ENCODE measurements at places on chromosomes 16 and 17.

DNA sequence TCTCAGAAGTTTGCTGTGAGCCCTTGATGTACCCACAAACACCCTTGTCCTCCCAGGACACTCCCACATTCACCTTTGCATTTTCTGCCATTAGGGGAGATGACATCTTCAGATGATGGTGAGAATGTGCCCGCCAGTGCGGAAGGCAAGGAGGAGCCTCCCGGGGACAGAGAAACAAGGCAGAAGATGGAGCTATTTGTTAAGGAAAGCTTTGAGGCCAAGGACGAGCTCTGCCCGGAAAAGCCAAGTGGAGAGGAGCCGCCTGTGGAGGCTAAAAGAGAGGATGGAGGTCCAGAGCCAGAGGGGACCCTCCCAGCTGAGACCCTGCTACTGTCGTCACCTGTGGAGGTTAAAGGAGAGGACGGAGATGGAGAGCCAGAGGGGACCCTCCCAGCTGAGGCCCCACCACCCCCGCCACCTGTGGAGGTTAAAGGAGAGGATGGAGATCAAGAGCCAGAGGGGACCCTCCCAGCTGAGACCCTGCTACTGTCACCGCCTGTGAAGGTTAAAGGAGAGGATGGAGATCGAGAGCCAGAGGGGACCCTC is 17.0 kb downstream of the TAF1C start:
- no peak for DNase-seq

- no peak for DNase-seq
These were observed 37.7 kb downstream of the XYLT1 start for GRCh38 chr16:17432901-17433576.

DNA sequence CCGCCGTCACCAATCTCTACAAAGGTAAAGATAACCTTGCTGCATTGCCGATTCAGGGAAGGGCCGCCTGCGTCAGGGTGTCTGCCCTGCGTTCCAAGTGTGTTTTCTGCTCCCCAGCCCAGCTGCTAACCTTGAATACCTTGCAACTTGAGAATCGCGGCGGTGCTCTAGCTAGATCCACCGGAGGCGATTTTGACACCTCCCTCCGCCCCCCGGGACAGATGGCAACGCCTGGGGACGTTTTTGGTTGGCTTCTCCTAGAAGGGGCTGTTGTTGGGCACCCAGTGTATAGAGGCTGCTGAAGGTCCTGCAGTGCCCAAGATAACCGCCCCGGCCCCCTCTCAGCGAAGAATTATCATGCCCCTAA is 1.5 kb downstream of the HAPSTR1 start:
- peak; percentile 20 for DNase-seq

- DNase-seq = no peak
These were observed 21.3 kb upstream of the SLC35B1 start for GRCh38 chr17:49729069-49729468.

- DNase-seq = no peak
These were observed 74.0 kb upstream of the GNG13 start for GRCh38 chr16:874366-875181.

DNA sequence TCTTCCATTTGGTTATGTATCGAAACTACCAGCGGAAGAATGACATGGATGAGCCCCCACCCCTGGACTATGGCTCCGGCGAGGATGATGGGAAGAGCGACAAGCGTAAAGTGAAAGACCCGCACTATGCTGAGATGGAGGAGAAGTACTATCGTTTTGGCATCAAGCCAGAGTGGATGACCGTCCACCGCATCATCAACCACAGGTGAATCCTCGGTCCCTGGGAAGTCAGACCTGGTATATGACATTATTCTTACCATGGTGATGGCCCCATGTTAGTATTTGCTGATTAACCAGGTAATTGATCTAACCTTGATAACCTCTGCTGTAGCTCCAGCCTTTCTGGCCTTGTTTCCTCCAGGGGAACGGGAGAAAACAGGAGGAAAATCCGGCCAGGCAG is 8.5 kb downstream of the CHD3 start:
- DNase-seq = no peak

- DNase-seq = peak; percentile 51
These were observed 263.8 kb downstream of the HS3ST3A1 start for GRCh38 chr17:13337864-13338371.

DNA sequence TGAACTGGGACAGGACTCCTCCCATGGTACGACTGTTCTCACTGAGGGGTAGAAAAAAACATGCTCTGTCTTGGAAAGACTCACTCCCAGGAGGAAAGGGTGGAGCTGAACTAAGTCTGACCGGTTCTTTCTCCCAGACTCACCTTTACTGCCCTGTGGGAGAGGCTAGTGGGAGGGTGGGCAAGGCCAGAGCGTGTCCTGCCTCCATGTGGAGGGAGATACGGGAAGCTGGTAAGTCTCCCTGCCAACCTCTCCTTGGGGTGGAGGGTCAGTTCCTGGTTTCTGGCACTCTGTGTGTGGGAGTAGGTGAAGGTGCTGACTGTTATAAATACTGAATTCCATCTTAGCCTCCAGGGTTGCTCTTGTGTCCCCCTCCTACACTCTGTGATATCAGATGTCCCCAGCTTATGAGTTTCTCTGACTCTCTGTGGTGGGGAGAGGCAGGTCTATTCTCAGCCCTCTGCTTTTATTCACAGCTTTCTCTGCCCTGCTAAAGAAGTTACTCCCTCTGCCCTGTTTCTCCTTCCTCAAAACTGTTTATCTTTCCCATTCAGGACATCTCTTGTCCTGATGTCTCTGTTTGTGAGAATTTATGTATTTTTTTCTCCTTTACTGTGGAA is 26.9 kb upstream of the FAM20A start:
- no peak for DNase-seq

GRCh38 chr17:18039535-18040260 is 490 bp downstream of the GID4 start:
- DNase-seq = peak; percentile 91

DNA sequence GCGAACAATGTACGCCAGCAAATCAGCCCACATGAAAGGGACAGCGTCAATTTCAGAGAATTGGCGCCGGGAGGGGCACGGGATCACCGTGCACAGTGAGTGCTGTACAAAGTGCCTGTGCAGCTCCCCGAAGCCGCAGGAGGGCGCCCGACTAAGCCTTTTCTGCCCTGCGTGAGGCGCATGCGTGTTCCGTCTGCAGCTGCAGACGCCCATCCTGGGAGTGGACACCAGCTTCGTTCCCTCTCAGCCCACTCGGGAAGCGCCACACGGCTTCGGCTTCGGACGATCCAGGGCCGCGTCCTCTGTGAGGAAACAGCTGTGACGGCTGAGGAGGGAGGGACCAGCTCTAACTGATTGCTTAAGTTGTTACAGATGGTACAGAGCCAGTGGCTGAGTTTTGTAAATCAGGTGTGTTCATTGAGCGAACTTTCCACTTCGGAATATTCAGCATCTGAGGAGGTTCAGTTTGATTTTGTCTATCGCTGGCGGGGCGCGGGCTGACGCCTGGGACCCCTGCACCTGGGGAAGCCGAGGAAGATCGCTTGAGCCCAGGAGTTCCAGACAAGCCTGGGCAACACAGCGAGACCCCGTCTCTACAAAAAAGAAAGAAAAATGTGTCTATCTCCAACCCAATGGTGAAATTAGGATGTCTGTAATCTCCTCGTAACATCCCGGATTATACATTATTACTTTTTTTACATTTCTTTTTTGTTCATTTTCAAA is 15.4 kb upstream of the ZNF287 start:
- peak; percentile 95 for DNase-seq

- no peak for DNase-seq
These were observed 24.0 kb downstream of the PRKCB start for GRCh38 chr16:23859713-23860269.

DNA sequence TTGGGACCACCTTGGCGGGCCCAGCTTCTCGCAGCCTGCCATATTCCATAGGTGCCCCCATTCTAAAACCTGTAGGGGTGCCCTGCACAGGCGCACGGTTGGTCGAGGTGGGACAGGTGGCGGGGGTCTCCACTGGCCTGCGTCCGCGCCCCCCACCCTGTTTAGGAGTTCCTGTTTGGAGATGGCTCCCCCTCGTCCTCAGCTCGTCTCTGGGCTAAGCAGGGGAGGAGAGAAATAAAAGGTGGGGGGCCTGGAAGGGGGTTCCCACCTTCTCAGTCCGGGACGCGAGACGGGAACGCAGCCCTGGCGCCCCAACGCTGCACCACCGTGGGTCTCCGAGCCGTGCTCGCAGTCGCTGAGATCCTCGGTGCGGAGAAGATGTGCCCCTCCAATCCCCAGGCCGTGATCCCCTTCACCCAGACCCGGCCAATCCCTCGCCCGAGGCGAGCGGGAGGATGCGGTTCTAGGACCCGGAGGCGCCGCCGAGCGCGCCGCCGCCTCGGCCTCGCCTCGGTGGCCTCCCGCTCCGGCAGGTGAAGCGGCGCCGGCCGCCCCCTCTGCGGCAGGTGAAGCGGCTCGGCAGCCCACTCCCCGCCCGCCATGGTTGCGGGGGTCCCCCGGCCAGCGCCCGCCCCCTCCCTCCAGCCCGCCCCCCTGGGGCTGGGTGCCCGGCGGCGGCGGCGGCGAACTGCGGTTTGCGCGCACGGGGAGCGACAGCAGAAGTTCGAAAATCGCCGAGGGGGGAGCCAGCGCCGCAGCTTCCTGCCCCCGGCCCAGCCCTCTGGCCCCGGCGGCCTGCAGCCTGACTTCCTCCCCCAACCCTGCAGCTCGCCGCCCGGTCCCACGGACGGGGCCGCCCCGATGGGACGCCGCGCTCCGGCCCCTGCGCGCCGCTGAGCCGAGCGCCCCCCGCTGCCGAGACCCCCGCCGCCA is at the start of gene FMNL1:
Gene FMNL1, plus strand, starts transcription at position 805 of the 933 bp plus-strand sequence. CDS start 240 bp downstream, outside the sequence.
- peak; percentile 71 for DNase-seq

GRCh38 chr17:41737680-41738023 is 3.2 kb upstream of the HAP1 start:
- DNase-seq = no peak

- no peak for DNase-seq
These were observed 29.3 kb downstream of the TMEM94 start for GRCh38 chr17:75485688-75486087.

- DNase-seq = no peak
These were observed 258.3 kb downstream of the FOXL1 start for GRCh38 chr16:86836503-86837129.

GRCh38 chr16:83676086-83676485 is 131.7 kb upstream of the HSBP1 start:
- DNase-seq = no peak

DNA sequence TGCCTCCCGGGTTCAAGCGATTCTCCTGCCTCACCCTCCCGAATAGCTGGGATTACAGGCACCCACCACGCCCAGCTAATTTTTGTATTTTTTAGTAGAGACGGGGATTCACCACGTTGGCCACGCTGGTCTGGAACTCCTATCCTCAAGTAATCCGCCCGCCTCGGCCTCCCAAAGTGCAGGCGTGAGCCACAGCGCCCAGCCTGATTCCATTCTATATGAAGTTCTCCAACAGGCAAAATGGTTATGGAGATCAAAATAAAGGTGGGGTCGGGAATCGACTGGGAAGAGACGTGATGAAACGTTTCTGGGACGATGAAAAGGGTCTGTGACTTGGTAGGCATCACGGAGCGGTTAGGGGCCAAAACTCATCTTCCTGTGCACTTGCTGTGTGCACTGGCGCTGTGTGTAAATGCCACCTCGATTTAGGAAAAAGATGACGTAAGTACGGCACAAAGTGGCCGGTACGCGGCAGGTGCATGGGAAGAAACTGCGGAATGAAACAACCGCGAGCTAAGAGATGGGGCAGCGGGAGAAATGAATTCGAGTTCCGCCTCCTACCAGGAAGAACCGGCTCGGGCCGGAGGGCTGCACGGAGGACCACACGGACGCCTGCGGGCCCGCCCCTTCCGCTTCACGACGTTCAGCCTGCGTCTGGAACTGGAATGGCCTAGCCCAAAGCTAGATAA is 1.6 kb downstream of the TP53 start:
- peak; percentile 87 for DNase-seq

All from SK-N-SH (cell line).